ENCODE measurements at places on chromosomes 3 and 15. TPM values are rescaled to one million over a fixed set of nuclear protein-coding genes. Genes with fewer than 3 reads are reported as not detected.

CEP19 gene
- 12.2 TPM for total RNA-seq

GRCh38 chr15:37140531-37141058, 40.2 kb upstream of the MEIS2 start:
- DNase-seq: no peak

GRM2 gene
- not detected for total RNA-seq

CTXN2 gene
- total RNA-seq: not detected

DNA sequence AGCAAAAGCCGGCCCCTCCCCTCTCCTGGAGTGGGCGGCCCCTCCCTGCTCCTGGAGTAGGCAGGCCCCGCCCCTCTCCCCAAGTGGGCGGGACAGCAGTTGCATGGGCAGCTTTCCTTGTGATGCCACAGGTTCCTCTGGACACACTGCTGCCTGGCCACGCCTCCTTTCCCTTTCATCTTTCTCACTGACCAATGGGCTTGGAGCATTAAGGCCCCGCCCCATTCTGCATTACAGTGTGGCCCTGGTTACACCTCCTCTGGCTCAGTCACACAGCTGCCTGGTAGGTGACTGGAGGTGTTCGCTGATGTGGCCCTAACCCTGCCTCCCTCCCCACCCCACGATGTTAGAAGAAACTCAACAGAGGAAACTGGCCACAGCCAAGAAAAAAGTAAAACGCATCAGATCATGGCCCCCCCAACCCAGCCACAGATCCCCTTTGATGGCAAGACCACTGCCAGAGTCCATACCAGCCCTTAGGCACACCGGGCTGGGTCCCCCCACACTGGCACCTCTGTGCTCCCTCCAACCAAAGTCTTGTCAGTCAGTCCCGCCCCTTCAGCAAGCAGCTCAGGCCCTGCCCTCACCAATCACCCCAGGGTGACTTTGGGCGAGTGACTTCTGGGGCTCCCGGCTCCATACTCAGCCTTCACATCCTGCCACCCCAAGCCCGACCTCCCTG, 84.3 kb downstream of the ADAMTS7 start:
- DNase-seq: peak; percentile 96

ARNT2 gene
- 35.6 TPM for total RNA-seq

- no peak for DNase-seq
These were observed 92.3 kb upstream of the TJP1 start for GRCh38 chr15:29914511-29914926.

POLQ gene
- 1.7 TPM for total RNA-seq

DNA sequence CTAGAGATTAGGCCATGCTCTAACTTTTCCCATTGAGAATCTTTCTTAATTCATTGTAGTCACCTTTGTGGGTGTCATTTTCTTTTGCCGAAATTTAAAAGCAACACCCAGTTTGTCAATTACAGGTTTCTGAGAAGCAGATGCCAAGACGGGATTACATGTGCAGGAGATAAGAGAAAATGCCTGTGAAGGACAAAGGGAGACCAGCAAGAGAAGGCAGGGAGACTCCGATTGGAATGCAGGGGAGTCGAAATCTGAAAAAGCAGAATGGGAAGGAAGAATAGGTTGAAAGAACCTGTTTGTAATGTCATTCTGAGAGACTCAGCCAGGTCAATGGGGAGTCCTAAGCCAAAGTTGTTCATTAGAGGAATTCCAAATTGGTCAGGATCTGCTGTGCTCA, 3.6 kb upstream of the DPH6 start:
- DNase-seq: no peak

DNA sequence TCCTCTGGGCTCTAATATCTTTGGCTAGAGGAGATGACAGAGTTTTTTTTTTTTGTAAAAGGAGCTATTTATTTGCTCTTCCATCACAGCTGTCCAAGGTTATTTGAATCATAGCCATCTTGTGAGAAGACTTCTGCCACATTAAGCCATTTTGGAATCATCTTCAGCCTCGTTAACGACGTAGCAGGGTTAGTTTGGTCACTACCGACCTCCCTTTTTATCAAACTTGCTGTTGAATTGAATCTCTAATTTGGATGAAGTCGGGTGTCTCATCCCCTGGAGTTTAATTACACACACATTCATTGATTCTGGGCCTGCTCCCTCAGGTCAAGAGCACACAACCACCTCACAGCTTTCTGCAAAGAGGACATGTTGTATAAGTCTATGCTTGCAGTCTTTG, 238.7 kb downstream of the CPNE4 start:
- no peak for DNase-seq

SPINK8 gene
- total RNA-seq: not detected

GRCh38 chr3:48715174-48715800, 1.7 kb downstream of the IP6K2 start:
- DNase-seq: peak; percentile 43

DNA sequence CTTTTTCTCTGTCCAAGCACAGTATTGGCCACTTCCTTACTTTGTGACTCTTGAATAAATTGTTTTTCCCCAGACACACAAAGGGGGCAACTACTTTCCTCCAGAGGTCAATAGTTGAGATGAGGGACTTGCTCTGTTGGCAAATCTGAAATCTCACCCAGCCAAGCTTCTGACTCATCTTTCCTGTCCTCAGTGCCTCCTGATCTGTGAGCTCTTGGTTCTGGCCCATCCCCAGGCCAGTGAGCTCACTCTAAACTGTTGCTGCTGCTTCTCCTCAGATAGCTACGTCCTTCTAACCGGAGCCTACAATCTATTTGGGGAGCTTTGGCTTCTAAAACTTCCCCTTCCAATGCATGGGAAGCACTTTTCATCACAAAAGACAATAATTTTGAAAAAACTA, 50.0 kb upstream of the NMD3 start:
- no peak for DNase-seq

GRCh38 chr3:186123012-186123411, 14.1 kb upstream of the ETV5 start:
- DNase-seq: no peak

- no peak for DNase-seq
These were observed 616.7 kb upstream of the SUCLG2 start for GRCh38 chr3:68271145-68271544.

GRCh38 chr3:15681668-15682067, 80.1 kb downstream of the BTD start:
- no peak for DNase-seq

DNA sequence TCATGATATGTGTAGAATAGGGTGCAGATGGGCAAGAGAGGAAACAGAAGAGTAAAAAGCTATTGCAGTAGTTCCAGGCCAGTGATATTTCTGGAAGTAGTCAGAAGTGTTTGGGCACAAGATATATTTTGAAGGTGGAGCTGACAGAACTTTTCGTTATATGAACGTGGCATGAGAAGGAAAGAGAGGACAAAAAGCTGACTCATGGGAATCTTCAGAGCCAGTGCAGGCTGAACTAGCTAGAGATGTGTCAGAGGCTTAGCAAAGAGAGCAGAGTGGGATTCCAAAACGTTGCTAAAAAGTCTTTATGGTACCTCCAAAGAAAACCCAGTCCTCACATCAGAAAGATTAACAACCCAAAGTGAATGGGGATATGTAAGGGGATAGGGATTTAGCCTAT, 28.7 kb downstream of the TRIM69 start:
- no peak for DNase-seq

DNA sequence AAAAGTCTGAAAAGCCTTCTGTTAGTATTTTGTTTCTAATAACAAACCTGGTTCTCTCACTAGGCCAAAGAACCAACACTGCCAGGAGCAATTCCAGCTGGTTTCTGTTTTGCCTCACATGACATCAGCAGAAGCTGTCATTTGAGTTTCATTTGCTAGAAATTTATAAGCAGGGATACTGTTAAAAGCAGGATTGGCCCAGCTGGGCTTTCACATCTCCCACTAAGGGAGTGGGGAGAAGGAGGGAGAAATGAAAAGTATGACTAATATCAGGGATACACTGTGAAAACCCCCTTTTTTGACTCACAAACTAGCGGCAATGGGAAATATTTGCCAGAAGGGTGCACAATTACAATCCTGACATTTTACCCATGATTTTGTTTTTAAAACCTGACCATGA, 5.3 kb downstream of the CCDC80 start:
- DNase-seq: no peak

DNA sequence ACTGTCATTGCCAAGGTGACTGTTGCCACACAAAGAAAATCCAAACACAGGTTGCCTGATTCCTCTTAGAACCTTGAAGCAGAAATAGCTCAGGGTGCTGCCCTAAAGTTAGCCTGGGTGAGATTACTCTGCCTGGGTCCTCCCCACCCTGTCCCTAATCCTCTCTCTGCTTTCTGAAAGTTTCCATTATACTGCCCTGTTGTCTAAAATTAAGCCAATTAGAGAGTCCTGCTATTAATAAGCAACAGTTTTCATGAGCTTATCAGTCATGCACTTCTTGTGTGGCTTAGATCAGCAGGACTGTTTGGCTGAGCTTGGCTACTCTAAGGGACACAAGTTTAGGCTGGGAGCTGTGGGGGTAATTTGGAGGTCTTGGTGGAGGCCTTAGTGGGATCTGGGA, 334.7 kb upstream of the LRRFIP2 start:
- no peak for DNase-seq

ABI3BP gene
- total RNA-seq: not detected

SCN11A gene
- 0.03 TPM for total RNA-seq

GRCh38 chr3:53842436-53843194, 3.6 kb downstream of the CHDH start:
- DNase-seq: peak; percentile 63

GP9 gene
- not detected for total RNA-seq

GRCh38 chr3:129052675-129053074, 7.9 kb upstream of the GP9 start:
- DNase-seq: no peak

DNA sequence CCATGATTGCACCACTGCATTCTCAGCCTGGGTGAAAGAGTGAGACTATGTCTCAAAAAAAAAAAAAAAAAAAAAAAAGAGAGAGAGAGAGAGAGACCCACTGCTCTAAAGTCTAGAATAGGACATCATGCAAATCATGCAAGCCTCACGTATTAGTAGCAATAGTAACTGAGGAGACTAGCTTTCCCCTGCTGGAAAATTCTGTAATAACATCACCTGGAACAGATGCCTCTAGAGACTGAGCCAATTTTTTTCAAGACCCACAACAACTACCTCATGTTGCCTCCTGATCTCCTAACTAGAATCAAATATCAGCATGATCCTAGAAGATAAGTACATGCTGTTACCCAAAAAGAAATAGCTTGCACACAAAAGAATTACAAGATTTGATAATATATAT, 461.9 kb downstream of the AGBL1 start:
- DNase-seq: no peak

- DNase-seq: peak; percentile 99
These were observed 78.6 kb downstream of the ABHD5 start for GRCh38 chr3:43769097-43769884.

GRCh38 chr3:18382760-18383369, 42.3 kb downstream of the SATB1 start:
- DNase-seq: no peak

GRCh38 chr3:44342176-44342790, 3.7 kb downstream of the TCAIM start:
- peak; percentile 12 for DNase-seq

DNA sequence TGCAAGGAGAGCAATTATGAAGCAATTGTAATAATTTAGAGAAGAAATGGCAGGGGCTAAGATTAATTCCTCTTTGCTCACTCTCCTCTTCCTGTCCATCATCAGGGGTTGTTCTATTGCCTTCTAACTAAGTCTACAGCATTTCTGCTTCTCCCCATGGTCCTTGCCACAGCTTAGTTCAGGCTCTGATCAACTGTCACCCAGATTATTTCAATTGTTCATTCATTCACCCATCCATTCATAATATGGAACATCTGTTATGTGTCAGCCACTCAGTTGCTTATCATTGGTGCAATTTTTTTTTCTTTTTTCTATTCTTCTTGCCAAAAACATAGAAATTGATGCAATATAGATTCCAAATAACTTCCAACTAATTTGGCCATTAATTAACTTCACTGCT, 93.2 kb downstream of the CD47 start:
- no peak for DNase-seq

HIGD2B gene
- not detected for total RNA-seq

FANCD2OS gene
- total RNA-seq: not detected

- DNase-seq: no peak
These were observed 6.8 kb downstream of the C3orf80 start for GRCh38 chr3:160232014-160232413.

ZSCAN2 gene
- total RNA-seq: 15.9 TPM

DNA sequence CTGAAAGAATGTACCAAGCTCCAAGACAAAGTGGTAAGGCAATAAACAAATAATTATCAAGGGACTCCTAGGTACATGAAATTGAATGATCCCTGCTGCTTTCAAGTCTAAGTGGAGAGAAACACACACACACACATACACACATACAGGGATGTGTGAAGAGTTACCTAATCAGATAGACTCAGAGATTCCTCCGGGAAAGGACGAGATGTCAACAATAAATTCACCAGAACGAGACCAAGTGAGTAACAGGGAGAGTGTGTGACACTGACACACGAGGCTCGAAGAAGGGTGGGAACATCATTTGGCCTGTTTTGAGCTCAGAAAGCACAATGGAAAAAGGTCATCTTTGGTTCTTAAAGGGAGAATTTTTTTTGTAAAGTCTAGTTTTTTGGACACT, 13.4 kb downstream of the LRIG1 start:
- DNase-seq: no peak

DNA sequence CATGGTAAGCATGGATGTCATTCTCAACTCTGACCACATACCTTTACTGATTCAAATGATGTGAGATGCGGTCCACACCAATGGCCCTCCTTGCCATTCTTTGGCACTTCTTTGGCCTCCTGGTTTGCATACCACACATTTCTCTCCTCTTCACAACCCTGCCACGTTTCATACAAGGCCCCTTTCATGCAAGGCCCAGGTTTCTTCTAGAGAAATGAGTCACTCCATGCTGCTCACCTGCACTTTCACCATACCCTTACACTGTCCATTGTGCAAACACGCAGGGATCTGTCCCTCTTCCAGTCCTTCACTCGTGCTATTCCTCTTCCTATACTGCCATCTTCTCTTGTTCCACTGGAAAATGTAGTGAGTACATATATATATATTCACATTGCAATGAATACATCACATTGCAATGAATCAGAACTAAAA, 24.4 kb upstream of the SLC24A5 start:
- DNase-seq: no peak

DNA sequence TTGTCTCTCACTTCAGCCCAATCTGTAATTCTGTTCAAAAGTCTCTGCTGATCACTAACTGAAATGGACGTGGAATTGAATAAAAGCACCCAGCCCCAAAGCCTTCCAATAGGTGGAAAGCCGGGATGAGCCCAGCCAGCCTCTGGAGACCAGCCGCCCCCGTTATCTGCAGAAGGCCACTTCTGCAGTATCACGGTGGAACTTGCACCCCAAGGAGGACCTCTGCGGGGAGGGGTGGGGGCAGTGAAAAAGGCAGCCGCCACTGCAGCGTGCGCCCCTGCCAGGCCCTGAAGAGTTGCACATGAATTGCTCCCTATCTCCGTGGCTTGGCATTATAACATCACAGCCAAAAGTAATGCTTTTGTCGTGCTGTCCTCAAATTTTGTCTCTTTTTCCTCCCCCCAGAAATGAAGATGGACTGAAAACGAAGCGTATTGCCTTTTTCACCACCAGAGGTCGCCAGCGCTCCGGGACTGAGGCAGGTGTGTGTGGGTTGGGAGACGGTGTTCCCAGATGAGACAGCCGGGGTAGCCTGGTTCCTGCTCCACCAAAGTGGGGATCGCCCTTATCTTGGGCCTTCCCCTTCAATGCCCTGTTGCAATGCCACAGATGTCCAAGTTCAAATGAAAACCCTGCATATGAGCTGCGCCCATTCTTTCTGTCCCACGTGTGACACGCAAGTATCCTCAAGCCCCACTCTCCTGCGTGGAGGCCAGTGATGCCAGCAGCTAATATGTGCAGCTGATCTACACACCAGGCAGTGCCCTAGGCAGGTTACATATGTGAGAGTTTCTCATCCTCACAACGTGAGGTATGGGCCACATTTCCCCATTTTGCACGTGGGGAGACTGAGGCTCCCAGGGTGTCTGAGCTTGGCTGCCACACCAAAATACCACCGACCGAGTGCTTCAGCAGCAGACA, 96.0 kb downstream of the LRRK1 start:
- DNase-seq: peak; percentile 30

All from Caki2 (cell line).